Tibial nerve (tissue), 4 donors: ENCODE measurements at places on chromosomes 3 and 15. TPM values are rescaled to one million over a fixed set of nuclear protein-coding genes. Genes with fewer than 3 reads are reported as not detected.

Gene RBP2
- not detected for total RNA-seq

Gene SMCO1
- not detected for total RNA-seq

Gene SLC12A8
- 0.90 TPM for total RNA-seq

Gene NOX5
- 0.21 TPM for total RNA-seq

Gene GAP43
- 3.6 TPM for total RNA-seq

DNA sequence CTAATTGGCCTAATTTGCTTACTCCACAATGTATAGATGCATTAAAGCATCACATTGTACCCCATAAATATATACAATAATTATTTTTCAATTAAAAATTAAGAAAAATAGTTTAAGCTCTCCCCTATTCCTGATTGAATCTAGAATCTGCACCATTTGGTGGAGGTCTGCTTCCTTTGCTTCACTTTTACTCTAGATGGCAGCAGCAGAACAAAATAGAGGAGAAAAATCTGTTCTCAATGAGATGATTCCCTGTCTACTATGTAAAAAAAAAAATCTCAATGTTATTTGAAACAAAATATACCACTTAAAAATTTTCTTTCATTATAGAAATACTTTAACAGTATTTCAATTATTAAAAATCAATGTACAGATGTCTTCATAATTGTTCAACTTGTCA, 109.6 kb upstream of the FXR1 start:
- DNase-seq = no peak

GRCh38 chr3:159846255-159846654, 142.4 kb upstream of the IL12A start:
- DNase-seq = no peak

DNA sequence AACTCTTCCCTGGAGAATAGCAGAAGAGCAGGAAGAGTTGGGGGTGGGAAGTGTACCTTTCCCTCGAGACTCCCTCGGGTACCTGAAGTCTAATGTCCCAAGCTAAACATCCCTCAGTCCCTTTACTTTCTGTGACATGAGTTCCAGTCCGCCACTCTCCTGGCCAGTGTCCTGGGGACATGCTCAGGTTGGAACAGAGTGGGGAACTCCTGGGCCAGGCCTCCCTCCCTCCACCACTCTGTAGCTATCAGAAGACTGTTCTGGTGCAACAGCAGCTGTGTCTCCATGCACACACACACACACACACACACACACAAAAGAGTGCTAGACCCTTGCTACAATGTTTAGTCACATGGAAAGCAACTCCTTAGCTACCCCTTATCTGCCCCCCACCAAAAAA, 155.0 kb upstream of the HES1 start:
- DNase-seq = no peak

GRCh38 chr3:171396048-171396447, 64.2 kb downstream of the TNIK start:
- no peak for DNase-seq

DNA sequence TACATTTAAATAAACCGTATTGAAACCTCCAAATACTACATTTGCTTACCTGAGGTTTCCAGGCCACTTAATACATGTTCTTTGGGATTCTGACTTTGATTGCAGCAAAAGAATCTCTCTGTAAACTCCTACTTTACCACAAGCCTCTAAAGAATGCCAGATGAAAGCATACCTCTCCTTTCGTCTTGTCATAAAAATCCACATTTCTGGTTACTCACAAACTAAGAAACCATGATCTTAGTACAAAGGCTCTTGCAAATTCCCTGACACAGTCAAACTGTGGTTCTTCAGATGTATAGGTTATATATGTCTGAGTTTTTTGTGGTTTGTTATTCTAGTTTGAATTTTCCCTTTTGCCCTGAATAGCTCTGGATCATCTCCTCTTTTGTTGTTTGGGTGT, 188.4 kb downstream of the RAP2B start:
- DNase-seq = no peak

DNA sequence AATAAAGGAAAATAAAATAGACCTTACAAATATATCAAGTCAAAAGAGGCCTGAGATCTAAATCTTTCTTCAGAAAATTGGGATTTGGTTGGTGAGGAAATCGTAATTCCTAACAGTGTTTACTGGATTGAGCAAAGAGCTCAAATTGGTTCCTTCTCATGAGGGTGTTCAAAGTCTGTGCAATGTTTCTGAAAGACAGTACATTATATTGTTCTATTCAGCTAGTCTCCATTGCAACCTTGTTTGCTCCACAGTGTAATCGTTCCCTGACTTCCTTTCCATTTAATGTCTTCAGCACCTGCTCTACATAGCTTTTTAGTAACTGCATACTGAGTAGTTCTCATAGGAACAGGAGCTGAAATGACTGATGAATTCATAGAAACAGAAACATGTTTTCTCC, 326.8 kb downstream of the SUCLG2 start:
- DNase-seq = no peak

DNA sequence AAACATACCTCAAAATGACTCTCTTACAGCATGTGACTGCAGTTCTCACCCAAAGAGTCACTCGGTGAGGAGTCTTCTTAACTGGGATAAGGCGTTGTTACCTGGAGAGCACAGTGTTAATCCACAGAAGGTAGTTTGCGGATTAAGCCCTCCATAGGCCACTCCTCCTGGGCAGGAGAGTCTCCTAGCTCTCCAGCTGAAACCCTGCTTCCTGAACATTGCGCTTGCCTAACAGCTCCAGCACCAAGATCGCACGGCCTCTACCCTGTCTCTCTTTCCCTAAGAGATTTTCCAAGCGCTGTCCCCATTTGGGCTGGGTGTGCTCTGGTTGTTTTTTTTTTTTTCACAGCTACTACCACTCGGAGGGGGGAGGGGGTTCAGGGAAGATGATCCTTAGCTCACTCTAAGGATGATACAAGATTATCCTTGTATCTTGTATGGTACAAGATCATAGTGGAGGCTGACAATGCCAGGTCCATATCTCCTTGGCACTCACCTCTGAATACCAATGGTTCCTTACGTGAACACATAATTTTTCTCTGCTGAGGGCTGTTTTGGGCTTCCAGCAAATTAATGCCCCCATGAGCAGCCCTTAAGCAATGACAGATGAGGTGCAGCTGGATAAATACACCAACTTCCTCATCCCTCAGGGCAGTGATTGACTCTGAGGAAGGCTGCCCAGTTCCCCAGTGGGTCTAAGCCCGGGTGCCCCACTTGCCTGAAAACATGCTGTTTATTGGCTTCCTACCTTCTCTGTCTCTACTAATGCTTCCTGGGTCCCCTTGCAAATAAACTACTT, 185.2 kb upstream of the TSC22D2 start:
- no peak for DNase-seq

DNA sequence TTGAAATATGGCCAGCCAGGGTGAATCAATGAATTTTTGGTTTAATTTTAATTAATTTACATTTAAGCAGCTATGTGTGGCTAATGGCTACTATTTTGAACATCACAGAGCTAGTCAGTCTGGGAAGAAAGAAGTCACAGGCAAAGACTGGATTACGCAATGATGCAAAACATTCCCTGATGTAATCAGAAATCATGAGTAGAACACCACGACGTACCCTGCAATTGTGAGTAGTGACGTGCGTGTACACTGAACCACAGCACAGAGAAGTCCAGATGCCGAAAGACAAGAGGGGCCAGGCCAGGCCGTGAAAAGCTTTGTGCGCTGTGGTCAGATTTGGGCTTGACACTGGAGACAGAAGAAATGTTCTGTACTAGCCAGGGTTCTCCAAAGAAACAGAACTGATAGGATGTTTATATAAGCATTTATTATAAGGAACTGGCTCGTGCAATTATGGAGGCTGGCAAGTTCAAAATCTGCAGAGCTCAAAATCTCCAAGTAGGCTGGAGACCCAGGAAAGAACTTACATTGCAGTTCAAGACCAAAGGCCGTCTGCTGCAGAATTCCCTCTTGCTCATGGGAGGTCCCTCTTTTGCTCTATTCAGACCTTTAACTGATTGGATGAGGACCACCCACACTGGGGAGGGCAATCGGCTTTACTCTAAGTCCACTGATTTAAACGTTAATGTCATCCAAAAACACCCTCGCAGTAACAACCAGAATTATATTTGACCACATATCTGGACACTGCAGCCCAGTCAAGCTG, 44.6 kb downstream of the SH3BP5 start:
- peak; percentile 86 for DNase-seq

GRCh38 chr15:92343924-92344643, 49.6 kb upstream of the ST8SIA2 start:
- no peak for DNase-seq

DNA sequence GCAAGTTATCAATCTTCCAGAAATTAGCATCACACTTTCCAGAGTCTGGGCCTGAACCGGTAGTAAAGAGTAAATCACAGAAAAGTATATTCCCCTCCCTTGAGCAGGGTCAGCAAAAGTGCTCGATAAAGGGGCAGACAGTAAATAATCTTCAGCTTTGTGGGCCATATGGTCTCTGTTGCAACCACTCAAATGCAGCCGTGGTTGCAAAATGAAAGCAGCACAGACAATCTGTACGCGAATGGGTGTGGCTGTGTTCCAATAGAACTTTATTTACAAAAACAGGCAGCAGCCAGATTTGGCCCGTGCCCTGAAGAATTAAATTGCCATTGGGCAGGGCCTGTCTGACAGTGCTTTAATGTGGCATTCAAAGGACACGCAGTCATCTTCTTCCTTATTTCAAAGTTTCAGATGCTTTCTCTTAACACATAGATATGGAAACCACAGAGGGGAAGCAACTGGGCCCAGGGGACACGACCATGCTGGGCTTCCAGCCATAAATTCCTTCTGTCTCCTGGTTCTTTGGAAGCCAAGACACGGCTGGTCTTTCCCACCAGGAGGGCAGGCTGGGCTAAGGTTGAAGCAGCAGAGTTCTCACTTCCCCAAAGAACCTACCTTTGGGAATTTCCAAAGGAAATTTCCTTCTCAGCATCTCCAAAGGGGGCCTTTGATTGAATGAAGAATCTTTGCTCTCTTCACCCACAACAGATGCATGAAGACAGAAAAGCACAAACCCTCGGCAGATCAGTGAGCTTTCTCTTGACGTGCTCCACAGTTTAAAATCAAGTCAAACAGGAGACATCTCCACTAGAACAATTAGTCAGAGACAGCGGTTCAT, 489.8 kb upstream of the PROK2 start:
- peak; percentile 33 for DNase-seq

GRCh38 chr3:178003756-178004155, 532.5 kb upstream of the KCNMB2 start:
- DNase-seq = no peak
